Stimulated activated CD8-positive, alpha-beta memory T cell treated with anti-CD3 and anti-CD28 coated beads, Interleukin-12 subunit alpha, Interleukin-12 subunit beta, amount 100 ng/mL, for 4 hours (primary cell): ENCODE measurements at places on chromosomes 6 and 20.

GRCh38 chr6:144632266-144632665 lies 347.1 kb downstream of the UTRN start:
- no peak for DNase-seq

GRCh38 chr6:46491628-46492547 lies 639 bp upstream of the RCAN2 start:
- peak; percentile 6 for DNase-seq

DNA sequence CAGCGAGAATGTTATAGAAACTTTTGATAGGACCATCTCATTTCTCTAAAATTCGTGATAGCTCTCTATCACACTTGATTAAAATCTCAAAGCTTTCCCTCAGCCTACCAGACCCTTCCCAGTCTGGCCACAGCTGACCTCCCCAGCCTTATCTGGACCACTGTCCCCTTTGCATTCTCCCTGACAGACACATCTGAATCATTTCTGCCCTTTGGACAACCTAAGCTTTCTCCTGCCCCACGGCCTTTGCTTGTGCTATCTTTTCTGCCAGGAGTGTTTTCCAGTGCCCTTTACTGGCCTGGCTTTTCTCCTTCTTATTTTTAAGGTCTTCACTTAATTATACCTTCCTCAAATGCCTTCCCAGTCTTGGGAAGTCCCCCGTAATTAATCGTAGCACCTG lies 136.0 kb upstream of the RNF24 start:
- DNase-seq: no peak

DNA sequence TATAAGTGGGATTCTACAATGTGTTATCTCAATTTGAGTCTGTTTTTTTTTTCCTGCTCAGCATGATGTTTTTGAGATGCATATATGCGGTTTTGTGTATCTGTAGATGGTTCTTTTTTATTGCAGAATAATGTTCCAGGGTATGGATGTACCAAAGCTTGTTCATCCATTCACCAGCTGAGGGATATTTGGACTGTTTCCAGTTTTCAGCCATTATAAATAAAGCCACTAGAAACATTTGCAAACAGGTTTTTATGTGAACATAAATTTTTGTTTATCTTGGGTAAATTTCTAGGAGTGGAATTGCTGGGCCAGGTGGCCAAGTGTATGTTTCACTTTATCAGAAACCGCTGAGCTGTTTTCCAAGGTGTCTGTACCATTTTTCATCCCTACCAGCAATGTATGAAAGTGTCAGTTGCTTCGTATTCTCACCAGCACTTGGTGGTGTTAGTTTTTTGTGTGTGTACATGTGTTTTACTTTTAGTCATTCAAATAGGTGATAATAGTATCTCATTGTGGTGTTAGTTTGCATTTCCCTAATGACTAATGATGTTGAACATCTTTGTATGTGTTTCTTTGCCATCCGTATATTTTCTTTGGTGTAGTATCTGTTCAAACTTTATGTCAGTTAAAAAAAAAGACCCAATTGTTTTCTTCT lies 124.2 kb downstream of the CEBPB start:
- no peak for DNase-seq

GRCh38 chr6:84560436-84561390 lies 203.7 kb downstream of the TBX18 start:
- no peak for DNase-seq

- DNase-seq: no peak
Observed at GRCh38 chr6:37168163-37168758, 1.7 kb upstream of the PIM1 start.

DNA sequence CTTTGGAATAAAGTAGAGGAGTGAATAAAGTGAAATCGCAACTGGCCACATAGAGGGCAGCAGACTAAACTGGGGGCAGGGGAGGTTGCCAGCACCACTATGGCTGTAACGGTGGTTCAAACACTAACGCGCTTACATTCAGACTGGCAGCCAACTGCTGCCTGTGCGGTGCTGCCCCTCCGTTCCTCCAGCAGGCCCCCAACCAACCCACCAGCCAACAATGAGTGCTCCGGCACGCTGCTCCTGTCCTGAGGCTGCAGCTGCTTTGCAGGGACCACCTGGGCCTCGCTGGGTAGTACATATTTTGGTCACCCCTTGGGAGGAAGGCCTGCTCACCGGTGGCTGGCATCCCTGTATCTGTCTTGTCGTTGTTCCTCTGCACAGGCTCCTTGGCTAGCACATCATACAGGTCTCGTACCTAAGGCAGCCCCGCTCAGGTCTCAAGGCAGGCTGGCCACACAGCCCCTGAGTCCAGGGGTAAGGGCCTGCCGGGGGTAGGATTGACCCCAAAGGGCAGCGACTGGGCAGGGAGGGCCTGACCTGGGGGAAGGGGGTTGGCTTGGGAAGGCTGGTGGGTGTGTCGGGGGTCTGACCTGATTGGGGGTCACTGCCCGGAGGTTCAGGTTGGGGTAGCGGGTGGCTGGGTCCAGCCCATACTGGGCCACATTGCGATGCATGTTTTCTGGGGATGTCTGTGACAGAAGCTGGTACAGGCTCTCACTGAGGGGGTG lies 6.3 kb downstream of the MICAL1 start:
- no peak for DNase-seq

- DNase-seq: no peak
Observed at GRCh38 chr6:111175109-111175508, 87.8 kb downstream of the SLC16A10 start.

GRCh38 chr6:146598772-146599405 lies at the start of gene ADGB:
ADGB (plus strand) TSS chr6:146598972; CDS start chr6:146599041, 69 bp downstream.
- DNase-seq: no peak

DNA sequence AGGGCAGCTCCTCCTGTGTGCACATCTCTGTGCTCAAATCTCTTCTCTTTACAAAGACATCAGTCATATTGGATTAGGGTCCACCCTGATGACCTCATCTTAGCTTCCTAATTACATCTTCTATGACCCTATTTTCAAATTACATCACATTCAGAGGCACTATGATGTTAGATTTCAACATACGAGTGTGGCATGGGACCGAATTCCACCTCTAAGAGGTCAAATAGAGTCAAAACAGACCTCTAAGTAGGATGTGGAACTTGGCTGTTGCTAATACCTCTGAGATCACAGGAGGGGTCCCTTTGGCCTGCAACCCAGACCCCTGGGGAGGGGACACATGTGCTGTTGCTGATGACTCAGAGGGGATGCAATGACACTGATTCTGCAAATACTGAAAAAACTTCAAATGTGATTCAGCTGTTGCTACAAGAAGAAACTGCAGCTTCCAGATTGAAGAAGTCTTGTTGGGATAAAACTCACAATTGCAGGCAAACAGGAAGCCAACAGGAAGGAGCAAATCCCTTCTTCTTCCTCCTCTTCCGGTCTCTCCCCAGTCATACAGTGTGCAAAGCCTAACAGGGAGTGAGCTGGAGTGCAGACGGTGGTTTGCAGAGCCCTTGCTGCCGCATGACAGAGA lies 216.2 kb downstream of the MYLK4 start:
- no peak for DNase-seq

DNA sequence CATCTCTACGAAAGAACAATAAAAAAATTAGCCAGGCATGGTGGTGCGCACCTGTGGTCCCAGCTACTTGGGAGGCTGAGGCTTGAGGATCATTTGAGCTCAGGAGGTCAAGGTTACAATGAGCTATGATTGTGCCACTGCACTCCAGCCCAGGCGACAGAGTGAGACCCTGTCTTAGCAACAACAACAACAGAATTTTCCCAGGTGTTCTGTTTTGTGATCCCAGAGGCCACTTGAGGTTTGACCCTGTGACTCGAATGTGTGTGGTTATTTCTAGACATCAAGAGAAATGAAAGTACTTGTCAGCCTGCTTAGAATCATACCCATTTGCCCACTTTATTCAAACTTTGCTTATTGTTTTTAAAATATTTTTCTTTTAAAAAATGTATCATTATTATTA lies 117.6 kb upstream of the CLDN20 start:
- DNase-seq: no peak

DNA sequence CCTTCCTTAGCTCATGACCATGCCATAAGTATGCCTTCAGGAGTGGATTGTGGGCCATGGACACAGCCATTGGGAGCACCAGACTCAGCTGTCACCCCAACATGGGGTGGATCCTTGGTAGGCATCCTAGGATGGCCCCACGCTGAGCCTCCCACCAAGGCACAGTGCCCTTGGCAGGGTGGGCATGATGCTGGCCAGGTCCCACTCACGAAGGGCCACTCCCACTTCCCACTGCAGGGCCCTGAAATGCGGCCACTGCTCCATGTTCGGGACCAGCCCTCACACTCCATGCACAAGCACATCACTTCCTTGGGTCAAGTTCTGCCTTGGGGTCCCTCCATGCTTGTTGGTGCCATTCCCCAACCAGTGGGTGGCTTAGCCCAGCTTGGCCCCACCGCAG lies 12.9 kb upstream of the FUT9 start:
- DNase-seq: no peak

- DNase-seq: no peak
Observed at GRCh38 chr6:104788400-104788799, 71.3 kb downstream of the HACE1 start.

- no peak for DNase-seq
Observed at GRCh38 chr6:170504479-170504878, 48.6 kb downstream of the PSMB1 start.

DNA sequence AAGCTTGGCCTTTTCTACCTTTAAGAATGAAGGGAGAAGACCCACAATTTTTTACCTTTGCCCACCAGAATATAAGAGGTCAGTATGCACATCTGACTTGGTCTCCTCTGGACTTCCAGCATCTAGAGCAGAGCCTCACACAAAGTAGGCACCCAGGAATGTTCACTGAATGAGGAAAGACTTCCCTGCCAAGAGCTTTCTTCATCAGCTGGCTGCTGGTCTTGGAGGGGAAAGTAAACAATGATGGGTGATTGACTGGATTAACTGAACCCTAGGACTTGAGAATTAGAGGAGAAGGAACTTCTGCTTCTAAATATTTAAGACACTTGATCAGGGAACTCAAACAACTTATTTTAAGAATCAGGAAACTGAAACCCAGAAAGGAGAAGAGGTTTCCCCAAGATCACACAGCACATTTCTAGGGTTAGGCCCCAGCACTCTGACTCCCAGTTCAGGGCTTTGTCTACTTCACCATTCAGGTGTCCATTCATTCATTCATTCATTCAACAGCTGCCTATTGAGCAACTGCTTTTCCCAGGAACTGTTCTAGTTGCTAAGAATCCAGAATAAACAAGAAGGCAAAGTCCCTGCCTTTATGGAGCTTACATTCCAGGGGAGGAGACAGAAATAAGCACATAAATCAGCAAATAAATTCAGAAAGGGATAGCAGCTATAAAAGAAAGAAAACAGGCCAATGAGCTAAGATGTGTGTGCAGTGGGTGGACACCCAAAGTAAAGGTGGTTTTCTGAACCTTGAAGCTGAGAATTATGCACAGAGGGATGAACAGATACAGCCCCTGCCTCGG lies 216.9 kb upstream of the LRFN2 start:
- DNase-seq: no peak

GRCh38 chr6:85404564-85405174 lies 45.2 kb upstream of the NT5E start:
- DNase-seq: no peak

DNA sequence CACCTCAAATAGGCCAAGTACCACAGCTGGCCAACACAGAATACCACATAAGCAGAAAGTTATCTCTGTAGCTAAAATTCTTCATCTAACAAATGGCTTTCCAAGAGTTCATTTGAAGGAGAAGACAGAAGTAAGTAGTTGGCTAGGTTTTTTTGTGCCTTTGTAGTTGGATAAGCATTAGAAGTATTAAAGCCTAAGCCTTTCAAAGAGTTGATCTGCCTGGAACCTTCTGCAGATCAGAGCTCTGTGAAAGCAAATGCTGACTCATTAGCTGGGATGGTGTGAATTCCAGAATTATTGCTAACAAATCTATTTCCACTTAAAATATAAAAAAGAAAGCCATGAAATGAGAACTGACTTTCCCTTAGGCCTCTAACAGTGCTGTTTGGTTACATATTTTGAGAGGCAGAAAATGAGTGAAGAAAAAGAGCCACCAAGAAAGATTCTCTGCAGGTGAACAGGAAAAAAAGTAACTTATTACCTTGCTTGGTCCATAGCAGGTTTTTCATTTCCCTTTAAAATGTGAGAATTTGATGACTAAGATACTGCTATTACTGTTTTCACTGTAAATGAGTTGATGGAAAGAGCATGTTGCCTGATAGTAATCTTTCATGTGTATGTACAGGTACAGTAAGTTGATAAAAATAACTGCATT lies 763.2 kb upstream of the FLRT3 start:
- no peak for DNase-seq

DNA sequence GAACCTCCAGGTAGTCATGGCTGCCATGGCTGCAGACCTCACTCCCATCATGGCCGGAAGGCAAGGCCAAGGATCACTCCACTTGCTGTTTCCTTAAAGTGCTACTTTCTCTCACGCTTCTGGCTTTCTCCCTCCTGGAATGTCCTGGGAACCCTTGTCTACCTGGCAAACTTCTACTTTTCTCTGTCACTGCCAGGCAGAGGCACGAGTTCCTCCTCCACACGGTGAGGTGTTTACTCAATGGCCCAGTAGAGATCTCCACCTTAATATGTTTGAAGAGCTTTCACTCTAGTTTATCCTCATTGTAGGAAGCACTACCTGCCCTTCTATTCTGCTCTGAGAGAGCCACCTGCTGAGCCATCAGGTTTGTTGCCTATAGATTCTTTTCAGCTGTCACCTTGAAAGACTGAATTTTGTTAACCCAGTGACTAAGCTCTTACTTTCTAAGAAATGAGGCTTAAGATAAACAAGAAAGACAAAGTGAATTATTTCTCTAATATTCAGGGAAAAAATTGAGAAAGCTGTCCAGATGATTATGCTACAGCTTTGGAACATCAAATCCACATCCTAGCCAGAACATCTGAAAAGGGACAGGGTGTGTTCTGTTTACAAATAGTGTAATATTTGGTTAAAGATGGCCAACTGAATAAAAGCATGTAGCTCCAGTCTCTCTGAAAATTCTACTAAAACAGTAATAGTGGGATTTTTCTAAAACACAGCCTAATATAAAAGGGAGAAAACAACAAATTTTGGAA lies 54.9 kb downstream of the PLAGL1 start:
- DNase-seq: no peak

DNA sequence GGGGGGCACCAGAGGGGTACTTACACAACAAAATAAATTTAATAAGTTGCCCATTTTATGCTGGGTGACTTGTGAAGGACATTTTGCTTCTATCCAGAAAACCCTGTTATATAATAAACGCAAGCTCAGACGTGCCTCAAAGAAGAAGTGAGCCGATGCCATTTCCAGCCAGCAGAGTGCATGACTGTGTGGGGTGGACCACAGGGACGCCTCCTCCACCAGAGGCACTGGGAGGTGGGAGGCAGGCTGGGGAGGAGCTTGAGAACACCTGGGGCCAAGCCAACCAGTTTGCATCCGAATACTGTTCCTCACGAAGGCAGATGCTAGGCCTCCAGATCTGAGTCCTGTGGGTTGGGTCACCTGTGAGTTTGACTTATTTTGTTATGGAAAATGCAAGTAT lies 363.8 kb downstream of the RNGTT start:
- DNase-seq: no peak

- no peak for DNase-seq
Observed at GRCh38 chr6:169145991-169146501, 107.6 kb downstream of the THBS2 start.

DNA sequence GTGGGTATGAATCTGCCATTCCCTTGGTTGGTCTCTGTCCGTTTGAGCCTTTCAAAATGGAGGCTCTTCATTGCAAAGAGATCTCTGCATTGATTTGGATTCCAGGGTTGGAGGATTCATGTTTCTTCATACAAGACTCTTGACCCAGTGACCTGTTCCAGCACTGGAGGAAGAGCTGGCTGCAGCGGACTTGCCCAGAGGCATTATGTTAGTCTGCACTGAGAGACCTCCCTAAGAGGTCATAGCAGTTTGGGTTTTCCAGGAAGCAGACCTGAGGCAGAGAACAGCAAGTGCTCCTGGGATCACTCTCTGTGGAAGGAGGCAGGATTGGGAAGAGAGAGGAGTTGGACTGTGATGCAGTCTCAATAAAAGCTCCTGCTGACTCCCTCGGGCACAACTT lies 57.7 kb upstream of the PTPRT start:
- no peak for DNase-seq
